ENCODE measurements at places on chromosomes 5 and 9.
A peak's percentile ranks its signal among the peaks of the same experiment; 100 is the strongest.

- H3K27me3 ChIP-seq = no peaks in the 10 kb centered on the region
- no peaks in the 10 kb centered on the region for H3K36me3 ChIP-seq
- H3K4me3 ChIP-seq = no peak overlapping the region
- no peaks in the 10 kb centered on the region for H3K4me1 ChIP-seq
Measured at GRCh38 chr5:178427576-178428197, 162.5 kb downstream of the COL23A1 start.

- DNase-seq = peak; percentile 40
- H3K4me1 ChIP-seq = peaks cover 20% of the 10 kb centered on the region
- H3K27ac ChIP-seq = peak overlapping the region; percentile 94
- peak overlapping the region; percentile 91 for H3K4me3 ChIP-seq
- no peaks in the 10 kb centered on the region for H3K36me3 ChIP-seq
Measured at GRCh38 chr5:34657274-34657921, 1.3 kb downstream of the RAI14 start.

GRCh38 chr9:120950421-120951388 lies 24.1 kb upstream of the TRAF1 start:
- peak overlapping the region; percentile 73 for H3K27ac ChIP-seq
- H3K27me3 ChIP-seq = no peaks in the 10 kb centered on the region
- no peaks in the 10 kb centered on the region for H3K36me3 ChIP-seq
- H3K4me3 ChIP-seq = no peak overlapping the region
- no peak for DNase-seq

- no peak overlapping the region for H3K27ac ChIP-seq
- no peak for DNase-seq
- no peaks in the 10 kb centered on the region for H3K27me3 ChIP-seq
Measured at GRCh38 chr9:96458226-96458625, 8.3 kb downstream of the HABP4 start.

Measured in upper lobe of left lung (tissue), 6 donors.